ENCODE measurements at places on chromosomes 4 and X.
A peak's percentile ranks its signal among the peaks of the same experiment; 100 is the strongest.

- DNase-seq: no peak
Observed at GRCh38 chr4:165378398-165378744, 437 bp upstream of the CPE start.

GRCh38 chrX:46381630-46382029, 163.6 kb downstream of the ZNF674 start:
- DNase-seq: no peak

DNA sequence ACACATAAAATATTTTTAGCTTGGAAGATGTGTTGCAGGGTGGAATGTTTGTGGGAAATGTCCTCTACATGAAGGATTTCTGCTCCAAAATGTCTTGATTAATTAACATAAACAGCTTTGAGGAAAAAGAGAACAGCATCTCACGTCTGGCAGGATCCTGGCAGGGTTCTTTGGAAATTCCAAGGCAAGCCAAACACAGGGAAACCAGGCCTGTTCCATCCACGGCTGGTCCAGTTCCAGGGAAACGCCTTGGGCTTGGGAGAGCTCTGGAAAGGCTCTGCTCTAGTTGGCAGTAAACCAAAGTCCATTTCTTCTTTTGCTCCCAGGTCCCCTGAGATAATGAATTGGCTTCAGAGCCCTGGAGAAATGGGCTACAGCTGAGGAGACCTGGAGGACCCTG, 42.4 kb upstream of the GAB1 start:
- DNase-seq: no peak

GRCh38 chr4:172390331-172390730, 577.1 kb downstream of the GALNTL6 start:
- DNase-seq: no peak

DNA sequence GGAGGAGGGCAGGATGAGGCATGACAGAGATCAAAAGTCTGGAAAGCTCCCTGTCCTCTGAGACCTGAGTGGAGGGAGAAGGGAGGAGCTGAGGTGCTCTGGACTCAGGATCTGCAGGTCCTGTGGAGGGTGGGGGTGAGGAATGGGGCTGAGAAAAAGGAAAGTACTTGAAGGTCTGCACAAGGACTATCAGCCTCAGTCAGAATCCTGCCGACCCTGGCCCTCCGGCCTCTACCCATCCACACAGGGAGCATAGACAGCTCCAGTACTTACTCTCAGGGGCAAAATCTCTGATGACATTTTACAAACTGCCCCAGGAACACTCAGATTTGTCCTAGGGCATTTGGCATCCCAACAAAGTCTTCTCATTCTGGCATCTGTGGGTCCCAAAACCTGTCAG, 991 bp upstream of the ITIH6 start:
- DNase-seq: no peak

DNA sequence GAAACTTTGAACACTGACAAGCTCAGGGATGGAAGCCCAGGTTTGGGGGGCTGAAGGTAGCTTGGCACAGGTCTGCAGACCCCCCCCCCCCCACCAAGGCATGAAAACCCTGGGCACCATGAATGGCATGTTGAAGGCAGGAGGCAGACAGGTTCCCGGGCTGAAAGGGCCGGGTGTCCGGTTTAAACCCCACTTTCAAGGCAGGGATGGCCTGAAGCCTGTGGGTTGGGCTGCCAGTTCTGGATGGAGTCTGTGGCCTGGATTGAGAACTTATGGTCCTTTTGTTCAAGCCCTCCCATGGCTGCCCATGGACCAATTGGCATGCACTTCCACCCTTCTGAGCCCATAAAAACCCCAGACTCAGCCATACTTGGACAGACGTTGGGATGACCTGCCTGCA, 616.9 kb downstream of the ADGRL3 start:
- no peak for DNase-seq

- no peak for DNase-seq
Observed at GRCh38 chr4:168383510-168383909, 65.0 kb upstream of the DDX60 start.

GRCh38 chrX:136806891-136807410, 26.2 kb upstream of the ARHGEF6 start:
- no peak for DNase-seq

GRCh38 chr4:149845743-149846142, 30.1 kb upstream of the IQCM start:
- DNase-seq: no peak

DNA sequence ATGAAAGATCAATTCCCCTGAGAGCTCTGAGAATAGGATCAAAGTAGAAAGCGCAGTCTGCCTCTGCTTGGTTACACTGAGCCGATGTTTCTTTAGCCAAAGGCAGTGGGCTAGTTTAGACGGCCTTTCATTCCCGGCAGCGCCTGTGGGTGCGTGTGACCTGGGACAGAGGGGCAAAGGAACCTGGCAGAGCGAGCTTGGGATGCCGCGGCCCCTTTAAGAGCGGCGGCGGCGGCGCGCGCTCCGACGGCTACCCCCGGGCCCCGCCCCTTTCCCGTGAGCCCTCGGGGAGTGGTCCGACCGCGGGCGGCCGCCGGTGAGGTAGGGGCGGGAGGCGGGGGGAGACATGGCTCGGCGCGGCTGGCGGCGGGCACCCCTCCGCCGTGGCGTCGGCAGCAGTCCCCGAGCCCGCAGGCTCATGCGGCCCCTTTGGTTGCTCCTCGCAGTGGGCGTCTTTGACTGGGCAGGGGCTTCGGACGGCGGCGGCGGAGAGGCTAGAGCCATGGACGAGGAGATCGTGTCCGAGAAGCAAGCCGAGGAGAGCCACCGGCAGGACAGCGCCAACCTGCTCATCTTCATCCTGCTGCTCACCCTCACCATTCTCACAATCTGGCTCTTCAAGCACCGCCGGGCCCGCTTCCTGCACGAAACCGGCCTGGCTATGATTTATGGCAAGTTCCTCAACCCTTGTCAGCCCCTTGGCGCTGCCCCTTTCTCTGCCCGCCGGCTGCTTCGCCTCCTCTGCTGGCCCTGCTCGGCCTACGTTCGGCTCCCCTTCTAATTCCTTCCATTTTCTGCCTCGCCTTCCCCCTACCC, at the start of gene SLC9A6:
TSS of gene SLC9A6 (plus strand) at position 279 of the 816 bp plus-strand sequence. CDS start at position 503, 224 bp downstream.
- peak; percentile 13 for DNase-seq

GRCh38 chr4:150385606-150386005, 196.3 kb upstream of the MAB21L2 start:
- DNase-seq: no peak

- DNase-seq: no peak
Observed at GRCh38 chrX:153456704-153457103, 10.8 kb upstream of the TREX2 start.

DNA sequence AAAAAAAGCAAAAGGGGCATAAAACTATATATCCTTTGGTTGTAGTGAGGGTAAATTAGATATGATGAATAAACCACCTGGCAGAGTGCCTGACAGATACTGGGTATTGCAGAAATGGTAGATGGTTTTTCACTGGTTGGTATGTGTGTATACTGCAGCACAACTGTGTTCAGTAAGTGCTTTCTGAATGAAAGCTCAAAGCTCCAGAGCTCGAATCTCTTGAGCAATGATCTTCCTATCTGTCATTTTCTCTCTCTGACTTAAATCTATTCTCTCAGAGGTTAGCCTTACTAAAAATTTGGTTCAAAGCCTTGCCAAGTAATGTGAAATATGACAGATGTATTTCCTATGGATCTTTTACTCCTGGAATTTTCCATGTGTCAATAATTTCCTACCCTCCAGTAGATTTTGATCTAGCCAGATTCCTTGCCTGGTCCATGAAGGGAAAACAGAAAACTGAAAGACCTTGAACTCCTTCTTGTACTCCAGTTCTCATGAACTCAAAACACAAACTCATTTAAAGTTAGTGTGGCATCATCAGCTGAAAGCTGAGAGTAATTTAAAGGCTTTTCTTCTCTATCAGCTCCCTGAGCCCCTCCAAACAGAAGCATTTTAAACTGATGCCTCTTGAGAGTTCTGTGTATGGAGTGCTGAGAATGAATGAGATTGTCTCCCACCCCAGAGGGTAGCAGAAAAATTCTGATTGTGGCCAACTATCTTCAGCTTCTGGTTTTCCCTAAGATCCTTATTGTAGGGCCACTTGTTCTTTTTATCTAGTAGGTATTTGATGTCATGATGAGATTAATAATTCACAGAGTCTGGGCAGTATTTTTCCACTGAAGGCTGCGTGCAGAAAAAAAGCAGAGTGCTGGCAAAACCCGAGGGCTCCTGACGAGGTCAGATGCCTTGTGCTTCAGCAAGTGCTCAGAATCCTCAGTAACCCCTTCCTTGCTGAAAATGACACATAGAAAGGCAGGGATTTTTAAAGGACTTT, 363.4 kb upstream of the BOD1L1 start:
- DNase-seq: no peak

GRCh38 chr4:26058537-26058936, 144.5 kb downstream of the SMIM20 start:
- no peak for DNase-seq

DNA sequence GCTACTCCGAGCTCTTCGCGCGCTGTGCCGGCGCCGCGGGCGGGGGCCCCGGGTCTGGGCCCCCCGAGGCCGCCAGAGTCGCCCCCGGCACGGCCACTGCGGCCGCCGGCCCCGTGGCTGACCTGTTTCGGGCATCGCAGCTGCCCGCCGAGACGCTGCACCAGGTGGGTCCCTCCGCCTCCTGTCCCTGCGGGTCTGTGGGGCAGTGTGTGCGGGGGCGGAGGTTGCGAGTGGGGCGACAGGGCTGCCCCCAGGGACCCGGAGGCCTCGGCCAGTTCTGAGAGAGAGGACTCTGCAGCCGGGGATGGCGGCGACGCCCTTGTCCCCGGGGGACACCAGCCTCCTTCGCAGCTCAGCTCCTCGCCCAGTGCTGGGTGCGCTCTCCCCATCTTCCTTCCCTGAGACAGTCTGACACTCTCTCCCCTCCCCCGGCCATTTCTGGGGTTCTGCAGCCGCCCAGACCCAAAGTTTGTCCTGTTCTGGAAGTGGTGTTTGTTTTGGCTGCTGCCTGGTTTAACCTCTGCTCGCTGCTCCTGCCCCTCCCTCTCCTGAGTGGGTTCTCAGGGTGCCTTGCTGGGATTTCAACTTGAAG, 609 bp downstream of the REPS2 start:
- DNase-seq: peak; percentile 12

DNA sequence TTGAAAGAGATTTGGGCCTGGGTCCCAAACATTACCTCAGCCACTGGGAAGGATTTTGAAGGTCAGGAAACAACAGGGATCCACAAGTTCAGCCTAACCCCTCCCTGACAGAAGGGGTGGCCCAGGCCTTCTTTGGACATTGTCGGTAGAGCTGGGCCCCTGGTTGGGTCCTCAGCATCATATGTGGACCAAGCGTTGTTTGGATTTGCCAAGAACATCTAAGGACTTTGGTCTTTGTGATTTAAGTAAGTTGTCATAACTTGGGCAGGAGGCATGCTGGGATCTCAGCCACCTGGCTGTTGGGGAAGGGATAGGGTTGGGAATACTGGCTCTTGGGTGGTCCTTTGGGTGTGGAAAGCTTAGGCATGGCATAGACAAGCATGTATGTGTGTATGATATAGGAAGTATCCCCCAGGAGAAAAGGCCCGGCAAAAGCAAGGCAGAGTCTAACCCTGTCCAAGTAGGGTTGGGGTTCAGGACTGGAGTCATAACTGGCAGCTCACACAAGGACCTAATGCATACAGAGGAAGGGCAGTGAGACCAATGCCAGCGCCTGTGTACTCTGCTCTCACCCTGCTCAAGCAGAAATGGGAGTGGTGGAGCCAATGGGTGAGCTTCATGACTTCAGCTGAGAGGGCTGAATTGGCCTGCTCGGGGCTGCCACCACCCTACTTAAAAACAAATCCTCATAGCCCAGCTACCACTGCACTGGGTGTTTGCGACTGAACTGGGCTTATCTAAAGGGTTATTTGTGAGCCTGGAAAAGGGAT, 102.8 kb downstream of the RTL5 start:
- DNase-seq: no peak

DNA sequence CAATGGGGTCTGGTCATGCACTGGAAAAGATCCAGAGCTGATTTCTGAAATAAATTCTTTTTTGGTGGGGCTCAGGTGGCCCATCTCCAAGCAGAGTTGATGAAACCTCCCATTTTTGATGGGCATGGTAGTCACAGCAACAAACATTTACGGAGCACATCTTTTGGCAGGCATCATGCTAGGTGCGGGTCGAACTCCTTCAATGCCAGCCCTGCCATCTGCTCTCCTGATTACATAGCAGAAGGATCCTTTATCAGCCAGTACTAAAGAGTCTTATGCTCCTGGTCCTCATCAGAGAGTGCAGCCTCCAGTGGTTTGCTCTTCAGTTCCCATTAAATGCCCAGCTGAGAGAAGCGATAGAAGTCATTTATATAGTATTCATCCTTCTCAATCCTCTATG, 121.7 kb downstream of the GRXCR1 start:
- DNase-seq: no peak

DNA sequence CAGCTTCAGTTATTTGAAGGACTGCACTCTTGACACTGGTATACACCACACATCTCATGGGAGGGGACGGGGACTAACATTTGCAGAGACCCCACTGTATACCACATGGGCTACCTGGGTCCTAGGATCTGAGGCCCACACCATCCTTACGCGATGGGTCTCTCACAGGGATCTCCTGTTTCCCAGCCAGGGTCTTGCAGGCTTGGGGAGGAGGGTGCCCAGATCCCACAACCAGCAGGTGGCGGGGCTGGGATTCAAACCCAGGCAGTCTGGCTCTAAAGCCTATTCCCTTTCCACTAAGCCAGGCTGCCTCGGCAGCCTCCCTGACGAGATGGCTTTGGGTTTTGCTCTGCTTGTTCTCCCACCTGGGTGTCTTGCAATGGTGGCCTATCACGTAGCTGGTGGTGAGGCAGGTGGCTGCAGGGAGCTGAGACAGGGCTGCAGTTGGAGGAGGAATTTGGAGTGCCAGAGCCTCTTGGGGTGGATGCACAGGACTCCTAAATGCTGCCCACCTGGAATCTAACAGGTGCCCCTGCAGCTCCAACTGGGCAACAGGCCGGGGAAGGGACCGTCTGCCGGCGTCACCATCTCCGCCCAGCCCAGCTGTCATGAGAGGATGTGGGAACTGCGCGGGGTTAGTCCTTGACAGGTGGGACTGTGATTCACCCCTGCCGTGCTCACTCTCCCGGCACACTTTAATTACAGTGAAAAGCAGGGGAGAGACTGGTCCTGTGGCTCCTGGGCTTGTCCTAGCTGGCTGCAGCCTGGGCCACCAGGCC, 110.7 kb downstream of the PSAPL1 start:
- DNase-seq: peak; percentile 50

DNA sequence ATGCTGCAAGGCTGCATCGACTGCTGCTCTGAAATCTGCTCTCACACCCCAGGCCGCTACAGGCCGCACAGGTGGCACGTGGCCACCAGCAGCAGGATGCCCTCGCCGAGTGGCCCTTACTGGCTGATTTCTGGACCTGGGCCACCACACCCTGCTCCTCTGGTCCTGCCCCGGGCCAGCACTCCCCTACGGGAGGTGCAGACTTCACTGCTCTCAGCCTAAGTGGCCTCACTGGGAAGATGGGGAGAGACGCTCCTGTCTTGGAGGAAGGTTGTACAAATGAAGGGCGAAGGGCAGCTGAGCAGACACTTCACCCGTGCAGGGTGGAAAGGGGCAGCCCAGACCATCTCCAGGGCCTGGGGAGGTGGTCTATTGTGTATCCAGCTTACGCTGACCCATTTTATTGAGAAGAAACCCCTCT, 72.5 kb downstream of the ACOX3 start:
- no peak for DNase-seq

Measured in central memory CD8-positive, alpha-beta T cell (primary cell).